ENCODE measurements at places on chromosomes 4 and X. TPM values are rescaled to one million over a fixed set of nuclear protein-coding genes. Genes with fewer than 3 reads are reported as not detected.

GRCh38 chr4:84159762-84160161, 339.3 kb downstream of the NKX6-1 start:
- peak; percentile 69 for DNase-seq

- no peak for DNase-seq
Observed at GRCh38 chr4:55386073-55386472, 9.7 kb upstream of the TMEM165 start.

DNA sequence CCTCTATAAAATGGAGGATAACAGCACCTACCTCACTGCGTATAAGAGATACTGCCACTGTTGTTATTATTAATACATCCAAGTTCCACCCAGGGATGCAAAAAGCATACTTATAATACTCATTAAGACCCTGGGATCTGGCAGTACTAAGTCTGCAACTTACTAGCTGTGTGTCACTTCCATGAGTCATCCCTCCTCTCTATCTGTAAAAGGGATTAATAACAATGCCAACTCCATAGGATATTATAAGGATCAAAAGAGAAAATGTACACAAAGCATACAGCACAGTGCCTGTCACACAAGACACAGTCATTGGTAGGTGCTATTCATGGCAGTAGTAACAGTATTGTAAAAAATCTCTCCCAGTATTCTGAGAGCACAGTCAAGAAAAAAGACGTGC, 216.7 kb downstream of the HS6ST2 start:
- no peak for DNase-seq

GRCh38 chr4:74397748-74398426, 32.9 kb downstream of the EREG start:
- no peak for DNase-seq

DNA sequence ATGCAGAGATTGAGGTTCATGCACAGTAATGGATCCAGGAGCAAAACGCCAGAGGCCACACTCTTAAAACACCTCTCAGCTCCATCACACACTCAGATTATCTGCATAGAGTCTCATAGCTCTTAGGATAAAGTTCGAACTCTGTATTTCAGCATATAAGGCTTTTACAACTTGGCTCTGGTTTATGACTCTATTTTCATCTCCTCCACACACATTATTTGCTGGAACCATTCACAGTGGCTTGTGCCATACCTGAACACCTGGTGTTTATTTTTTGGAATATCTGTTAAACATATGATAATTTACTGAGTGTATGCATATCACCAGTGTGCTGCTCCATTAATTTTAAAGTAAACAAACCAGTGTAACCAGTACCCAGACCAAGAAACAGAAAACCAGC, 27.2 kb downstream of the RASL11B start:
- no peak for DNase-seq

DNA sequence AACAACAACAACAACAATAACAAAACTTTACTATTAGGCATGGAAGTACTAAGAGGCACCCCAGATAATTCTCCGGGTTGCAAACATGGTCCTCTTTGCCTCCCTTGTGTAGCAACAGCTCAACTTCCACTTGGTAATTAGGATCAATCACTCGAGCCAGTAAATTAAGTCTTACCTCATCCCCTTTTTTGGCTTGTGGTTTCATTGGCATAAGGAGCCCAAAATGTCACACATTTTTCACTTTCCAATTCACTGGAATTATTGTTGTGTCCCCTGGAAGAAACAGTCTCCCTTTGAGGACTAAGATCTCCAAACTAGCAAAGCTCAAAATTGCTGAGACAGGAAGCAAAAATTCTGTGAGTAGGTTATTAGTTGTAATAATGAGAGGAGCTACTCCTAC, 49.2 kb upstream of the HSD17B10 start:
- DNase-seq, result no peak

Gene UPF3B
- total RNA-seq, result 3.3 TPM

Gene CXXC4
- total RNA-seq, result 14.9 TPM

Gene FAM13A
- 54.5 TPM for total RNA-seq
